ENCODE measurements at places on chromosomes 7 and 10. TPM values are rescaled to one million over a fixed set of nuclear protein-coding genes. Genes with fewer than 3 reads are reported as not detected.

DNA sequence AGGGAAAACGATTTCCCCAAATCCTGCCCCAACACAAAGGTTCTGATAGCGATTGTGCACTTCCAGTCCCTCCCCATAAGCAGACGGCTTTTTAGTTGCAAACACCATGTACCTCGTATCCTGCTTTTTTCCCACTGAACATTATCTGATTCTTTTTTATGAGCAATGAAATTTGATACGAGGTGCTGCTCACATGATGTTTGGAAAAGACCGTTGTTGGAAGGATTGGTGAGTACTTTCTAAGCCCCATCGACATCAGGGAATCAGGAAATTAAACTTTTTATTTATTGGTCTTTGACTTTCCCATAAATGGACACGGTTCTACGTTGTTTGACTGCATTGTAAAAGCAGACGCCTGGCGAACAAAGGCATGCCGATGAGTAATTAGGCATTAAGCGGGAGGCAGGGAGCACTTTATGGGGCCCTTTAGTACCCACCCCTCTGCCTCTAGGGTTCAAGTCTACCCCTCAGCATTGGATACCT is 49.4 kb downstream of the TEX36 start:
- no peak overlapping the region for H3K4me3 ChIP-seq
- H3K27me3 ChIP-seq, result no peaks in the 10 kb centered on the region
- no peak for DNase-seq

DNA sequence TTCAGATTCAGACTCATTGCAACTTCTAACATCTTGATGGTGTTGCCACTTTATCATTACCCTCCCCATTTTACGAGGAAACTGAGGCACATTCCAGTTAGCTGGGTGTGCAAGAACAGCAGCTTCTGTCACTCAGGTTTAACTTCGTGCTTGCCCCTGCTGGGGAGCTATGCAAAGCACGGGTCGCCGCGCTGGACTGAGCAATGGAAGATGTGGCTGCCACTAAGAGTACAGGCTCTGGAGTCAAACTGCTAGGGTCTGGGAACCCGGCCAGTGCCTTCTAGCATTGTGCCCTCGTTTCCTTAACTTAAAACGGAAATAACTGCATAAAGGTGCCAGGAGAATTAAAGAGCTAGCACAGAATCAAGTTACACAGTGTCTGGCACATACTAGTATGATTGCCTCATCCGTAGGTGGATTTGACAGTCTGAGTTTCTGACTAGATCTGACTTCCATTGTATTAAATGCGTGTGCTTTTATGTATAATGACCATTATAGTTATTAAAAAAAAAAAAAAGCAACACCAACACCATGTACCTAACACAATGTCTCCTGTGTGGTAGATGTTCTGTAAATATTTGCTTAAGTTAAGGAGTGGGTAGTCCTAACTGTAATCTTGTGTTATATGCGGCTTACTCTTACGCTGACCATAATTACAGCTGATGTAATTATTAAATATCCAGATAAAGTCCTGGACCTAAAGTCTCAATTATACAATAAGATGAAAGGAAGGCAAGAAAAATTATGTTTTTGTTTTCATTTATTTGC is 842 bp downstream of the ZNF22 start:
- no peaks in the 10 kb centered on the region for H3K27me3 ChIP-seq
- peak overlapping the region; percentile 77 for H3K4me3 ChIP-seq
- peak; percentile 28 for DNase-seq

The OR6V1 gene
- total RNA-seq, result not detected

GRCh38 chr10:11255796-11256444 is 238.2 kb downstream of the CELF2 start:
- H3K27me3 ChIP-seq, result no peaks in the 10 kb centered on the region
- no peak for DNase-seq
- peaks cover 13% of the 10 kb centered on the region for H3K36me3 ChIP-seq
- peaks cover 45% of the 10 kb centered on the region for H3K4me1 ChIP-seq
- H3K4me3 ChIP-seq, result no peak overlapping the region

DNA sequence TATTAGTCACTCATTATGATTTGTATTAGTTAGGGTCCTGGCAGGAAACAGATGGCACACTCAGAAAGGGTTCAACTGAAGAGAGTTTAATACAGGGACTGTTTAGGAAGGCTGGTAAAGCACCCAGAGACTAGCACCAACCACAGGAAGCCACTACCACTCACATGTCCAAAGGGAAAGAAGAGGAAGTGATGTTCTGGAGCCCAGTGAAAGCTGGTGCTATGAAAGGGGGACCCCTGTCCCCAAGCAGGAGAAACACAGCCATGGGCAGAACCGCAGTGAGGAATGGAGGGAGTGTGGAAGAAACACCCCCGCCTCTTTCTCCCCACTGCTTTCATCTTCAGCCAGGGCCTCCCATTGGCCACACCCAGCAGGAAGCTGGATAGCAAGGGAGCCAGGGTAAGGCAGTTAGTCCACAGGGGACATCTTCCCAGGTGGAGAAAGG is 3.2 kb upstream of the VSIR start:
- H3K27ac ChIP-seq, result no peak overlapping the region
- H3K27me3 ChIP-seq, result no peaks in the 10 kb centered on the region
- no peak overlapping the region for H3K4me3 ChIP-seq
- DNase-seq, result no peak
- H3K36me3 ChIP-seq, result no peaks in the 10 kb centered on the region
- H3K4me1 ChIP-seq, result peaks cover 47% of the 10 kb centered on the region

GRCh38 chr10:2262333-2262732 is 525.0 kb upstream of the ADARB2 start:
- DNase-seq, result no peak
- no peak overlapping the region for H3K27ac ChIP-seq
- no peaks in the 10 kb centered on the region for H3K27me3 ChIP-seq
- H3K4me1 ChIP-seq, result no peaks in the 10 kb centered on the region
- no peak overlapping the region for H3K4me3 ChIP-seq
- H3K36me3 ChIP-seq, result no peaks in the 10 kb centered on the region

DNA sequence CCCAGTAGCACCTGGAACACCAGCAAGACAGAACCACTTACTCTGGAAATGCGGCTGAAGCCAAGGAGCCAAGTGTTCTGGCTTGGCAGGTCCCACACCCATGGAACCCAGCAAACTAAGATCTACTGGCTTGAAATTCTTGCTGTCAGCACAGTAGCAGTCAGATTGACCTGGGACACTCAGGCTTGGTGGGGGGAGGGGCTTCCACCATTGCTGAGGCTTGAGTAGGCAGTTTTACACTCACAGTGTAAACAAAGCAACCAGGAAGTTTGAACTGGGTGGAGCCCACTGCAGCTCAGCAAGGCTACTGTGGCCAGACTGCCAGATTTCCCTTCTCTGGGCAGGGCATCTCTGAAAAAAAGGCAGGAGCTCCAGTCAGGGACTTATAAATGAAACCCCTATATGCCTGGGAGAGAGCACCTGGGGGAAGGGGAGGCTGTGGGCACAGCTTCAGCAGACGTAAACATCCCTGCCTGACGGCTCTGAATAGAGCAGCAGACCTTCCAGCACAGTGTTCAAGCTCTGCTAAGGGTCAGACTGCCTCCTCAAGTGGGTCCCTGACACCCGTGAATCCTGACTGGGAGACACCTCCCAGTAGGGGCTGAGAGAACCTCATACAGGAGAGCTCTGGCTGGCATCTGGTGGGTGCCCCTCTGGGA is 121.2 kb downstream of the MTERF1 start:
- no peaks in the 10 kb centered on the region for H3K4me1 ChIP-seq
- H3K27me3 ChIP-seq, result no peaks in the 10 kb centered on the region
- DNase-seq, result no peak
- no peak overlapping the region for H3K27ac ChIP-seq
- H3K4me3 ChIP-seq, result no peak overlapping the region
- H3K36me3 ChIP-seq, result no peaks in the 10 kb centered on the region

The GALNT17 gene
- 0.09 TPM for total RNA-seq

The GIMAP1 gene
- 90.9 TPM for total RNA-seq

DNA sequence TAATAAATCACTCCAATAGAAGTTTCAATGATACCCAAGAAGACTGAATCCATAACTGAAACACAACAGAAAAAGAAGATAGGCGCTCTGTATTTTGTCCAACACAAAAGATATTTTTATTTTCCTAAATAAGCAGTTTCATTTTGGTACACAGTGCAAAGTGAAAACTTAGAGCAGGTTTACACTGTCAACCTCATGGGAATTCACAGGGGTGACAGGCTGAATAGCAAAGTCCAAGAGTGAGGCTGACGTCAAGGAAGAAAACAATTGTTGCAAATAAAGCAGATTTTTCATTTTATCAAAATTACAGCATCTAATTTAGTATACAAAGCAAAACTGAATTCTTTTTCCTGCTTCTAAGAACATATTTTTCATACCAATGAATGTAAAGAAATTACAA is 28.6 kb downstream of the NAMPT start:
- no peaks in the 10 kb centered on the region for H3K27me3 ChIP-seq
- peaks cover 39% of the 10 kb centered on the region for H3K36me3 ChIP-seq
- no peak overlapping the region for H3K27ac ChIP-seq

- H3K27ac ChIP-seq, result no peak overlapping the region
- H3K27me3 ChIP-seq, result no peaks in the 10 kb centered on the region
- no peaks in the 10 kb centered on the region for H3K4me1 ChIP-seq
- no peak for DNase-seq
Observed at GRCh38 chr7:71988201-71988600, 423.9 kb downstream of the CALN1 start.

- no peaks in the 10 kb centered on the region for H3K27me3 ChIP-seq
- no peak for DNase-seq
Observed at GRCh38 chr10:131549116-131549515, 237.6 kb upstream of the TCERG1L start.

The TEX47 gene
- total RNA-seq, result not detected

DNA sequence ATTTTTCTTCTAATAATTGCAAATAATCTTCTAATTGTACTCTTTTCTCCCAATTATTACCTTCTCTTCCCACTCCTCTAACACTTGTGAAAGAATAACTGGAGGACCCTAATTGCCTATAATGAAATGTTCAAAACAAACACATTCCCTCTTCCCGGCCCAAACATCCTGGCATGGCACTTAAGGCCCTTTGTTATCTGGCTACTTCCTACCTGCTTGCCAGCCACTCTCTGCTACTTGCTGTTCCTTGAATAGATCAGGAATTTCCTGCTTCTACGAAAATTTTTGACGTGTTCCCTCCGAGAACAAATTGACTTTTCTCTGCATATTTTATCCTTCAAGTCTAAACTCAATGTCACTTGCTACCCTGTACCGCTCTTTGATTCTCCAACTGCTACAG is 56.1 kb upstream of the NOBOX start:
- no peaks in the 10 kb centered on the region for H3K36me3 ChIP-seq
- H3K27ac ChIP-seq, result no peak overlapping the region
- H3K4me3 ChIP-seq, result no peak overlapping the region
- no peak for DNase-seq
- no peaks in the 10 kb centered on the region for H3K27me3 ChIP-seq

- H3K4me3 ChIP-seq, result no peak overlapping the region
- no peak for DNase-seq
- H3K36me3 ChIP-seq, result no peaks in the 10 kb centered on the region
- H3K27me3 ChIP-seq, result no peaks in the 10 kb centered on the region
- H3K4me1 ChIP-seq, result no peaks in the 10 kb centered on the region
Observed at GRCh38 chr7:72321081-72321480, 91.1 kb downstream of the CALN1 start.

DNA sequence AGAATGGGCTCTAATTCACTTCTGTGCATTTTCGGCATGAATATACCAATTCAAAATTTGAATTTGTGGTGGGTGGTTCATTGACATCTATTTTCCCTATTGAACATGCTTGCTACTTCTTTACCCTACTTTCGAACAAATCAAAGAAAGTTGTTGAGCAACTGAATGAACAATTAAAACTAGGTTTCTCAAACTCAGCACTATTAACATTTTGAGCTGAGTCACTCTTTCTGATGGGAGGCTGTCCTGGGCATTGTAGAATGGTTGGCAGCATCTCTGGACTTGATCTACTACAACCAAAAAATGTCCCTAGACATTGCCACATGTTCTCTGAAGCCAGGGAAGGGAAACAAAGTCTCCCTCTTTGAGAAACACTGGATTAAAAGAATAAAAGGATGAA is 116.7 kb downstream of the COL28A1 start:
- no peak for DNase-seq
- no peaks in the 10 kb centered on the region for H3K36me3 ChIP-seq
- no peaks in the 10 kb centered on the region for H3K27me3 ChIP-seq
- H3K4me3 ChIP-seq, result no peak overlapping the region

The C10orf105 gene
- 0.16 TPM for total RNA-seq

DNA sequence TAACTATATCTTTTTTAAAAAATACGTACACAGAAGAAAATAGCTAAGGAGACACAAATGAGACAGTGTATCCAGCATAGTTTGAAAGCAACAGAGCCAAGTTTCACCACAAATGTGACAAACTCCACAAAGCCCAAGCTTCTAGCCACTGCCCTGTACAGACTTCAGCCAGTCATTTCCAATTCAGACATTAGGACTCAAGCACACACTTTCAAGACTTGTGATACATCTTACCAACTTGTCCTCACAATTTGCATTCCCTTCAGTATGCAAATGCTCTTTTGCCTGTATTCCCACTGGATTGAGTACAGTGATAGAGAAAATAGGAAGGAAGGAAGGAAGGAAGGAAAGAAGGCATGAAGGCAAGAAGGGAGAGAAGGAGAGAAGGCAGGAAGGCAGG is 510.4 kb downstream of the KCNMA1 start:
- no peak overlapping the region for H3K27ac ChIP-seq
- no peaks in the 10 kb centered on the region for H3K4me1 ChIP-seq
- peaks cover 4% of the 10 kb centered on the region for H3K27me3 ChIP-seq

The IGFBP3 gene
- 8.2 TPM for total RNA-seq

The TAS2R5 gene
- 3.5 TPM for total RNA-seq

The NKX1-2 gene
- 0.12 TPM for total RNA-seq

The WNT8B gene
- 0.20 TPM for total RNA-seq

DNA sequence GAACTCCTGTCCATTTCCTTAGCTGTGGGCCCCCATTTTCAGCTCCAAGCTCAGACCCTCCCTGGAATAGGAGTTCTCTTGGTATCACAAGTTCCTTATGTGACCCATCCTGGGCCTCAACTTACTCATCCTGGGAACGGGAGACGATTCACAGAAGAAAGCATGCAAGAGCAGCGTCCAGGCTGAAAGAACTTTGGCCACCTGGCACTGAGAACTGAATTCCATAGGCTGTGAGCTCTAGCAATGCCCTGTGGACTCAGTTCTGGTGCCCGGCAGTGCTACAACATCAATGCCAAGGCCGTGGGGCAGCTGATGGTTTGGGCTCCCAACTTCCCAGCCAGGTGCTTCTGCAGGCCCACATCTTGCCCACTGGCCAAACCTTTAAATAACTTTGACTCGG is 3.9 kb upstream of the CUEDC2 start:
- H3K27me3 ChIP-seq, result no peaks in the 10 kb centered on the region
- no peak for DNase-seq
- peak overlapping the region; percentile 56 for H3K4me3 ChIP-seq
- peaks cover 3% of the 10 kb centered on the region for H3K36me3 ChIP-seq

DNA sequence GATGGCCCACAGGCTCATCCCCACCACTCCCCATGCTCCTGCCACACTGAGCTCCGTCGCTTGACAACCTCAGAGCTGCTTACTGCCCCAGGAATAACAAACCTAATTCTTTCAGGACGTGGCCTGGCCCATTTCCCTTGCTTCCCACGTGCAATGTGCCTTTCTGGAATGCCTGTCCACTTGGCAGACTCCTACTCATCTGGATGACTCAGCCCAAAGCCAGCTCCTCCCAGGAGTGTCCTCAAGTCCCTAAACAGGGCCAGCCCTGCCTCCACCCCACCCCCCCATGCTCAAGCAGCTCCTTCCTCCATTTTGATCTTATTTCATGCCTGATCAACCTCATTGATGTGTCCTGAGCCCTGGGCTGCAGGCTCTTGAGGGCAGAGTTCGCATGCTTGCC is 164.9 kb upstream of the RNF32 start:
- no peak for DNase-seq
- no peaks in the 10 kb centered on the region for H3K36me3 ChIP-seq
- H3K27ac ChIP-seq, result no peak overlapping the region
- H3K27me3 ChIP-seq, result peaks cover 24% of the 10 kb centered on the region

Measured in T-cell (primary cell).